ENCODE measurements at places on chromosomes 11 and 22.
A peak's percentile ranks its signal among the peaks of the same experiment; 100 is the strongest.

GRCh38 chr11:94838027-94838731 is 70.0 kb downstream of the AMOTL1 start:
- peak; percentile 55 for DNase-seq

DNA sequence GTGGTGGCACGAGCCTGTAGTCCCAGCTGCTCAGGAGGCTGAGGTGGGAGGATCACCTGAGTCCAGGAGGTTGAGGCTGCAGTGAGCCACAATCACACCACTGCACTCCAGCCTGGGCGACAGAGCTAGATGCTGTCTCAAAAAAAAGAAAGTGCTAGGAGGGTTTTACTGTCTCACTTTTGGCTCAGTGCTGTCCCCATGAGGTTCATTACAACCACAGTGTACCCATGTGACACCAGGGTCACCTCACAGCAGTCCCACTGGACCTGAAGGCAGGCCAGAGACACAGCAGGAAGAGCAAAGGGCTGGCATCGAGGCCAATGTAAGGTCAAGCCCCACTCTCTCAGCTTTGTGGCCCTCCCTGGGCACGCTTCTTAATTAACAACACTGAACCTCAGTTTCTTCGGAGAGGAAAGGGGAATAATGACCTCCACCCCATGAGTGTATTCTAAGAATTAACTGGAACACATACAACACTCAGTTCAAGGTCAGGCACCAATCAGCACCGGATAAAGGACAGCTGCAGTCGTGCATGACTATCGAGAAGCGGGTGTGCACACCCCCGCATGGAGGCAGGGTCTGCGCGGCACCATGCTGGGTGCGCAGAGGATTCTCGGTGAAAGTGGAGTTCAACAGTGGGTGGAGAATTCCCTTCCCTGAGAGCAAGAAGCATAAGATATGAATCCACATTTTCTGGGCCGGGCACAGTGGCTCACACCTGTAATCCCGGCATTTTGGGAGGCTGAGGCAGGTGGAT is 30.9 kb upstream of the BAIAP2L2 start:
- DNase-seq, result no peak

DNA sequence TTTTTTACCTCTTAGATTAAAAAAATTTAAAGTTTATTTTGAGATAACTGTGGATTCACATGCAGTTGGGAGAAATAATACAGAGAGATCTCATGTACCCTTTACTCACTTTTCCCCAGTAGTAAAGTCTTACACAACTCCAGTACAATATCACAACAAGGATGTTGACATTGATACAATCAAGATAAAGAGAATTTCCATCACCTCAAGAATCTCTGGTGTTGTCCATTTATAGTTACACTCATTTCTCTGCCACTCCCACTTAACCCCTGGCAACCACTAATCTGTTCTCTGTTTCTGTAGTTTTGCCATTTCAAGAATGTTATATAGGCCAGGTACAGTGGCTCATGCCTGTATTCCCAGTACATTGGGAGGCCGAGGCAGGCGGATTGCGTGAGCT is 10.5 kb upstream of the ZBED5 start:
- DNase-seq, result no peak

- DNase-seq, result no peak
Measured at GRCh38 chr11:26062660-26063059, 269.3 kb upstream of the ANO3 start.

DNA sequence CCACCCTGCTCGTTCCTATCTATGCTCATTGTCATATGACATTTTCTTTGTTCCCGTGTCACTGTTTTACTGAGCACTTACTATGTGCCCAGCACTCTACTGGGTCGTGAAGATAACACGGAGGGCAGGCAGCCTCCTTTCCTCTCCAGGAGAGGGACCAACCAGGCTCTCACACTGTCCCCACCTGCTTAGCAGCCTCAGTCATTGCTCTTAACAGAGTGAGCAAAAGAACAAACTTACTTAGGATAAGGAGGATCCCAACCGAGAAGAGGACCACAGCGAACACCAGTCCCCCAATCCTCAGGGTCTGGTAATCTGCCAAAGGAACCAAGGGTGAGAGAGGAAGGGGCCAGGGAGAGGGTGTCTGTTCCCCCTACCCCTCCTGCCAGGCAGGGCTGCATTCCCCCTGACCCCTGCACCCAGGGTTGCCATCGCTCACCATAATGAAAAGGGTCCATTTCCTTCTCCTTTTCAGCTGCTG is 17.0 kb upstream of the FXYD2 start:
- DNase-seq, result no peak

- no peak for DNase-seq
Measured at GRCh38 chr11:123362941-123363340, 67.1 kb upstream of the GRAMD1B start.

DNA sequence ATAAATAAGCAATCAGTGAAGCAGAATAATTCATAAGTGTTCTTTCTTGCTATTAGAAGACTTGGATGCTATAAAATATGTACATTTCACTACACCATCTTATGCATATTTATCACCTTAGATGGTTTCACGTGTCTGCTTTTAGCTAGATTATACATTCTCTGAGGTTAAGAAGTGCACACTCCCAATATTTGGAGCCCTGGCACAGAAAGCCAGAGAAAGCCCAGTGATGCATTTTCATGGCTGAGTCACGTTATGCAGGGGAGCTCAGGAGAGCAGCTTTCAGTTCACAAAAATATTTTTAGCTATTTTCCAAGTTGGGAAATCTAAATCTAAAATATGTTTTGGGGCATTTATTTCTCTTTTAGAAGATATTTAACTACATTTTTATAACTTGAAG is 5.1 kb upstream of the TP53AIP1 start:
- no peak for DNase-seq

Measured in NCI-H345 (cell line).